Type B pancreatic cell (in vitro differentiated cells): ENCODE measurements at places on chromosomes 6 and 20.

DNA sequence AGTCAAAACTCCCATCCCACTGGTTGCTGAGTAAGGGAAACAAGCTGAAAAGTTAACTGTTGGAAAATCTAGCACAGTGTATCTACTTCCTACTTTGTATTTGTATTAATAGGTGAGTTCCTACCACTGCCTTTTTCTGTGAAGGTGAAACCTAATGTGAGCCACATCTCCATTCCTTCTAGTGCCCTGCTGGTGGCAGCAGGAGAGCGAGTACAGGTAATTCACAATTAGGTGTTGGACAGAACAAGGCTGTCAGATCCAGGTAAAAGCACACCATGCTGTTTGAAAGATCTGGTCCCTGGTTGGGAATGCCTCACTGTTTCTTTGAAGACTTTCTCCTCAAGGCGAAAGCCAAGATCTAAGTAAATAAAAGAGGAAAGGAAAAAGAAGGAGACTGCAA, 528.4 kb downstream of the PKHD1 start:
- no peak for DNase-seq

DNA sequence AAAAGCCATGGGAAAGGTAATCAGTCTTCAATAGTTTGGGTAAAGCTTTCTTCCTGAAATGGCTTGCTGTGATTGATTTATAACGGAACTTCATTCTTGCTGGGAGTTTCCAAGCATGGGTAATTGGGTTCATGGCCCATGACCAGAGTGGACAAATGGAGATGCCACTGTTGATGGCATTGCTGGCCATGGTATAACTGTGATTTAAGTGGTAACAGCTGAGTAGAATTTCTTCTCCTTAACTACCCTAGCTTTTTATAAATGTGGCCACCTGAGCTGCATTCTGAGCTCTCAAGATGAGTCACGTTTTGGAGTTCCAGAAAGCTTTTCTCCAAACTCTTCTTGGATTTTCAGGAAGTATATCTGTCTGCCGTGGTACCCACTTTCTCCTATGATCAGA, 39.9 kb upstream of the SNRPB2 start:
- no peak for DNase-seq

GRCh38 chr6:19041906-19042305, 654.8 kb downstream of the RNF144B start:
- no peak for DNase-seq

DNA sequence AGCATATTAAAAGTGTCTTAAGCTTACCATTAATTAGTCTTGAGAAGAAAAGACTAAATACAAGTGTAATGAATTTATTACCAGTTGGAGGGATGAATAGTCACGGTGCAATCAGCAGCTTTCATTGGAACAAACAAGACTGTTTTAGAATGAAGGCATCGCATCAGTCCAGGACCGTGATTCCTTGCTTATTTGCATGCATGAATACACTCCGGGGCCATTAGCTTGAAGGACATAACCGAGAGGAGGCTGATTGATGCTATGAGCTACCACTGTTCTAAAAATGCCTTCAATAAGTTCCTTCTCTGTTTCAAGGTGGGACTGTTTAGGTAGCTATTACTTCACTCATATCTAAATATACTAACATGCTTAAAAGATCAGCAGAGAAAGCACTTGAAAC, 17.9 kb downstream of the PROKR2 start:
- DNase-seq, result no peak

GRCh38 chr6:32189069-32189741, 797 bp downstream of the PBX2 start:
- DNase-seq, result no peak

GRCh38 chr6:133115946-133116345, 125.2 kb upstream of the EYA4 start:
- DNase-seq, result no peak

DNA sequence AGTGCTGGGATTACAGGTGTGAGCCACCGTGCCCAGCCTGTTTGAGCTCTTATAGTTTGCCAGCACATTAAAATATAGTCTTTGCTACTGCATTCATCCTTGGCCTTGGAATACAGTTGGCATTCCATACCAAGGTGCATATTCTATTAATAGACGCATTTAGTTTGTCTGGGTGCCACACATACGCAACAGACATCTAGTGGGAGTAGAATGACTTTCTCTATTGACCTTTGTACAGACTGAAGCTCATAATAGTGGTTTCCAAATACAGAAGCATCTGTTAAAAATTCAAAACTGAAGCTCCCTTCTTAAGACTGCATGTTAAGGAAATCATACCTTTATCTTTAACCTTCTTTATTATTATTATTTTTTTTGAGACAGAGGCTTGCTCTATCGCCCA, 46.7 kb upstream of the FNDC1 start:
- DNase-seq, result no peak

- no peak for DNase-seq
Measured at GRCh38 chr6:145801021-145801420, 13.6 kb downstream of the FBXO30 start.

DNA sequence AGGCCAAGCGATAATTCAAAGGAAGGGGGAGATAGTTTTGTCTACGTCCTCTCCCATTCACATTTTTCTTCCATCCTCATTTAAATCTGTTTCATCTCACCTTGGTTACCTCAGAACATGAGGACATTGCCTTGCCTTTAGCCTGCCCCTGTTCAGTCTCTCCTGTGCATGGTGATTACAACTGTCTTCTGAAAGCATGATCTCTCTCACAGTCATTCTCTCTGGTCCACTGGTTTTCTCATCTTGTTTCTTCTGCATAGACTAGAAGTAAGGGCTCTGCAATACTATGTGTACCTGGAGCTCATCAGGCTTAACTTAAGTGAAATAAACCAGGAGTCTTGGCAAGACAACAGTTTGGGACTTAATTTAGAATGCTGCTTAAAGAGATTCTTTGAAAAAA, 31.4 kb downstream of the CLVS2 start:
- no peak for DNase-seq

- no peak for DNase-seq
Measured at GRCh38 chr6:63600136-63600535, 27.9 kb downstream of the LOC128125822 start.

GRCh38 chr6:14271789-14272736, 154.5 kb downstream of the CD83 start:
- DNase-seq, result no peak

DNA sequence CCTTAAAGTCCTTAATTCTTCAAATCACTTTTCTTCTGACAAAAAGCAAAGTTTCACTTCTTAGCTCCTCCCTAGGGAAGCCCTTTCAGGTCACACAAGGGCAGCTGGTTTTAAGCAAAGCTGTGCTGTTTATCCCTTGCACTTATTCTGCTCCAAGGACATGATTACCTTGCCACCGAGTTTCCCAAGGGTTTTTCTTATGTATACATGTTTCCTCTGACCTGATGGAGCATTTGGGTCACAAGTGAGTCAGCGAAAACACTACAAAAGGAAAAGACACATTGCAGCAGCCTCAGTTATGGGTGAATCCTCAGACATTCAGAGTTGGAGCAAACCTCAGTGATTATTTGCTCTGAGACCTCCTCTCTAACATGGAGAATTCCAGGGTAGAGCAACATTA, 26.6 kb upstream of the ILRUN start:
- DNase-seq, result no peak

- no peak for DNase-seq
Measured at GRCh38 chr6:4891141-4891540, 112.7 kb downstream of the RPP40 start.

DNA sequence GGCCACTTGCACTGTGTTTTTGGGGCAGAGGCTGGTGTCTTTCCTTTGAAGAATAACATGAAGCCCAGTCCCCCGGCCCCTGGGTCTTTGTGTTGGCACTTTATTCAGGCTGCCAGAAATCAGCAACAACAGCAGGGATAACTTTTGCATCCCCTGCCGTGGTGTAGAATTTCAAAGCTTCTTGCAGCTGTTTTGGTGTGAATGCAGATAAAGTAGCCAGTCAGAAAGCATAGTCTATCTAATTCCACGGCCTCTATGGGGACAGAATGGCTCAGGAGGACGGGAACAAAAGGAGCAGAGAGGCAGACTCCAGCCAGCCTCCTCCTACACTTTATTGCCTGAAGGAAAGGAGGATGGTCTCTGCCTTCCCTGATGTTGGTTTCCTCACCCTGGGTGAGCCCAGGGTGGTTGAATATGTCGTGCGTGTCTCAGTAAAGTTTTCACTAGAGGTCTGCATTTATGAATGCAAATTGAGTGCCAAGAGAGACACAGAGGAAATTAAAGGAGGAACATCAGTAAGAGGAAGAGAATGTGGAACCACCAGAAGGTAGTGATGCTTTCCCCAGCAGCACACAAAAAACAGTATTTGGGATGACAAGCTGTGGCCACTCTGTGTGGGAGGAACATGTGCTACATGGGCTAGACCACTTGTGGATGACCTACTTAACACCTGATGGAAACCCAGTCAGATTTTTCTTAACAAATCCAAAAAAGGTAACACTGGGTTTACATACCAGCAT, 125.9 kb upstream of the TRAF3IP2 start:
- no peak for DNase-seq

DNA sequence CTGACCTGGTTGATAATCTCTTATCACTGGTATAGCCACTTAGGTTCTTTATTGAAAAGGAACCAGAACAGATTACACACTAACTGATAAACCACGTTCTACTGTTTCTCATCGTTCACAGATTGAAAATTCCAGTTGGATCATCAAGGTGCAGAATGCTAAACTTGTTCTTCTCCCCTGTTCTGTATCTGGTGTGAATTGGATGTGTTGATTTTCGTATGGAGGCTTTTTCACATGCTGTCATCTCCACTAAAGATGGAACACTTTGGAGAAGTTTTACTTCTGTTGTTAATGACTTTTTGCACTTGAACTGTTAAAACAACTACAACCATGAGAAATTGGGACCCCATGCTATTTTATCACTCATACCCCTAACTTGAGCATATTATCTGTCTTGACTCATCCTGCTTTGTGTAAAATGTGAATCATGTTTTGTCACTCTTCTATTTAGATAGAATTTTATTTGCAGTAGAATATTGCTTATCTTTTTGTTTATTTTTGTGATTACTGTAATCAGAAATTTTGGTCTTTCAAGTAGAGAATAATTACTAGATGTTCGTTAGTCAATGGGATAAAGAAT, 17.5 kb downstream of the VAPB start:
- no peak for DNase-seq

DNA sequence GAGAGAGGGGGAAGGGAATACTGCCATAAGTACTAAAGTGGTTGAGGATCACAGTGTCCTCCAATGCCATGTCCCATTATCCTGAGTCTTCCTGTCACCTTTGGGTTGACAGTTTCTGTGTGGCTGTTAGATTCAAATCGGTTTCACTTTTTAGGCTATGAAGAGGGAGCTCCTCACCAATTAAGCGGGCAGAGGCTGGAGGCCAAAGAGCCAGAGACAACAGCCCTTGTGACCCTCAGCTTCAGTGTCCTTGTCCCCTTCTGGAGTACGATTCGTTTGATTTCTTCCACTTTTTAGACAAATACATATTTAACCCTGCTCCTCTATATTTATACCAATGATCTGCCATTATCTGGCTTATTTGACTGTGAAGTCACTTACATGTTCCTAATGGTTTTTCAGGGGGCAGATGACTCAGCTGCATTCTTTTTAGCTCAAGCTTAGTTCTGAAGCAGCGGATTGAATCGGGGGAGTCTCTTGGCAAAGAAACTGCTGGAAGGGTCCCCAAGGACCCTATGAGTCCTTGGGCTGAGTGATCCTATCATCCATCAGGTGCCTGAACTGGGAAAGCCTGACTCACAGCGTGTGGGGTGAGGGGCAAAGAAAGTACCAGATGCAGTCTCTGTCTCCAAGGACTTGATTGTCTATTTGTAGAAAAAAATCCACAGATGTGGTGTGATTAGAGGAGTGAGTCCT, 18.2 kb downstream of the FERMT1 start:
- DNase-seq, result no peak

- peak; percentile 77 for DNase-seq
Measured at GRCh38 chr6:43951063-43951755, 176.0 kb downstream of the MRPL14 start.

GRCh38 chr6:114271405-114271804, 71.4 kb downstream of the HS3ST5 start:
- no peak for DNase-seq

GRCh38 chr20:10781526-10781925, 107.7 kb upstream of the JAG1 start:
- DNase-seq, result no peak

- DNase-seq, result no peak
Measured at GRCh38 chr20:23009636-23010035, 25.5 kb upstream of the SSTR4 start.

DNA sequence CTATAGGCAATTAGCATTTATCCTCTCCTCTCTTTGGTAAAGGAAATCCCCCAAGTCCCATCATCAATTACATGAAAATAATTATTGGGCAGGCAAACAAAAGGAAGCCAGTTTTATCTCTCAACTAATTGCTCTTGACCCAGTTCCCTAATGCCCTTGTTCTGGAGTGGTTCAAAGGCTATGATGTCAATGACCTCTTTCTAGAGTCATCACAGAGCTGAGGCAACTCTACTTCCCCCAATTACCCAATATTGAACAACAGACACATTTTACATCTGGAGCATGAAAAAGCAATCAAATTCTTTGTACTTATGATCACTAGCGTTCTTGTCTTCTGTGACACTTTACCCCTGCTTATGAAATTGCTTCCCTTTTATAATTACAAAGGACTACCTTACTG, 43.5 kb downstream of the NT5E start:
- no peak for DNase-seq

DNA sequence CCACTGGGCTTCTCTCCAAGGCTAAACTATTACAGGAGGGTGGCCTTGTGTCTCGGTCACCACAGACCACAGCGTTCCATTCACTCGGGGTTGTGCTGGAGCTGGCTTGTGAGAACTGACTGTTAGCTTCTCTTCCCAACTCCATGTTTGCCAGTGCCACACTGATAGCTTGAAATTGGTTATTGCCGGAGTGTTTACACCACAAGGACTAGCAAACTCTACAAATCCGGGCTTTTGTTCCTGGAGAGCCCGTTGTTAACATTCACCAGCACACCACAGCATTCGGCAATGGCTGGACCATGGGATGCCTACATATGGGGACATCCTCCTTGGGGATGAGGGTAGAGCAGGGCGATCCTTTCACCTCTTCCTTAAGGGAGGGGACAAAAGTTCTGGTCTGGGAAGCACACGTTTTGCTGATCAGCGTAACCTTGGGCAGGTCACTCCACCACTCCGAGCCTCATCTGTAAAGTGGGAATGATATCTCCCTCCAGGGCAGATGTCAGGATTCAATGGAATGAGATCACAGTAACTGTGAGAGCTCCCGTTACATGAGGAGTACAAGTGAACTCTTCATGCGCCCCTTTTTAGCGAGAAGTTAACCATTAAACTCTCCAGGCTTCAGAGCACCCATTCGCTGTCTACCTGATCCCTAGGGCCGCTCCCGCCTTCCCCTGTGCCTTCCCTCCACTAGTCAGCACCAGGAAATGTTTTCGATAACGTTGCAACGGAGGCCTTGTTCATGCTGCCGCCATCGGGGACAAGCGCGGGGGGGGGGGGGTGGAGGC, 41.7 kb upstream of the TTPAL start:
- DNase-seq, result no peak

GRCh38 chr6:386688-387266, 4.8 kb upstream of the IRF4 start:
- DNase-seq, result peak; percentile 32
